RWPE2 (cell line): ENCODE measurements at places on chromosomes 7 and 10.

- H3K4me1 ChIP-seq, result peaks cover 18% of the 10 kb centered on the region
- DNase-seq, result no peak
- no peak overlapping the region for H3K4me3 ChIP-seq
- no peaks in the 10 kb centered on the region for H3K27me3 ChIP-seq
- H3K36me3 ChIP-seq, result peaks cover 23% of the 10 kb centered on the region
- no peak overlapping the region for H3K27ac ChIP-seq
Measured at GRCh38 chr10:12193193-12193592, 2.5 kb downstream of the NUDT5 start.

- no peaks in the 10 kb centered on the region for H3K36me3 ChIP-seq
- DNase-seq, result no peak
- no peak overlapping the region for H3K27ac ChIP-seq
- no peaks in the 10 kb centered on the region for H3K27me3 ChIP-seq
- no peaks in the 10 kb centered on the region for H3K4me1 ChIP-seq
Measured at GRCh38 chr7:132154248-132154647, 422.0 kb downstream of the PLXNA4 start.

DNA sequence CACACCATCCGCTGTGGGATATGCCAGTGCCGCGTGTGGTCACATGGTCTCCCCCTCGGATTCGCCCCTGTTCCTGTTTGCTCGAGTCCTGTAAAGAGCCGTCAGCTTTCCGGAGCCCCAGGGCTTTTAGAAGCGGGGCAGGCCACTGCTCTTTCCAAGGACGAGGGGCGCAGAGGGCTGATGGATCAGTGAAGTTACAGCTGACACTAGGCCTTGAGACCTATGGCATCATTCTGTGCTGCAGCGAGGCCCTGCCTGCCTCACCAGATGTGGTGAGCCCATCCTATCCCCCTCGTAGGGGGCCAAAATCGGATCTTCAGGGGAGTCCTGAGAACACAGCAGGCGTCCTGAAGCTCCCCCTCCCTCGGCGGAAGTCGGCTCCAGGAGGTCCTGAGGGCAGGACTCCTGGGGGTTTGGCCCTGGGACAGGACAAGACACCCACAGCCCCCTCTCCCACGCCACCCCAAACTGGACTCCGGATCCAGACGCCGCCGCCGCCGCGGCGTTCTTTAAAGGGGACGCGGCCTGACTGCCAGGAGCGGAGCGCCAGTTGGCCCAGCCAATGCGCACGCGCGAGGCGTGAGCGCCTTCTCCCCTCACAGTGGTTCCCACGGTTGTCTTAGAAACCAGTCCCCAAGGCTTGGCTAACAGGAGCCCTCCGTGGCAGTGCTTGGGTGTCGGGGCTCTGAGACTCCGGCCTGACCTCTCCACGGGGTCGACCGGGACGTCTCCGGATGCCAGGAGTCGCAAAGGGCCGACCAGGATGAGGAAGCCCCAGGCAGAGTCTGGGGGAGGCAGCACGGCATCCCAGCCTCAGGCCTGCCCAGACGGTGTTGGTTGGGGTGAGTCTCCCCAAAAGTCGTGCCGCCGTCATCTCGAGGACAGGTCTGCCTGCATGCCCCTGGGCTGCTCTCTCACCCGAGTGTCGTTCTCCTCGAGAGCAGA lies 371.7 kb downstream of the ZNF716 start:
- H3K4me3 ChIP-seq, result no peak overlapping the region
- no peaks in the 10 kb centered on the region for H3K36me3 ChIP-seq
- DNase-seq, result no peak
- no peak overlapping the region for H3K27ac ChIP-seq
- H3K4me1 ChIP-seq, result no peaks in the 10 kb centered on the region
- H3K27me3 ChIP-seq, result no peaks in the 10 kb centered on the region

DNA sequence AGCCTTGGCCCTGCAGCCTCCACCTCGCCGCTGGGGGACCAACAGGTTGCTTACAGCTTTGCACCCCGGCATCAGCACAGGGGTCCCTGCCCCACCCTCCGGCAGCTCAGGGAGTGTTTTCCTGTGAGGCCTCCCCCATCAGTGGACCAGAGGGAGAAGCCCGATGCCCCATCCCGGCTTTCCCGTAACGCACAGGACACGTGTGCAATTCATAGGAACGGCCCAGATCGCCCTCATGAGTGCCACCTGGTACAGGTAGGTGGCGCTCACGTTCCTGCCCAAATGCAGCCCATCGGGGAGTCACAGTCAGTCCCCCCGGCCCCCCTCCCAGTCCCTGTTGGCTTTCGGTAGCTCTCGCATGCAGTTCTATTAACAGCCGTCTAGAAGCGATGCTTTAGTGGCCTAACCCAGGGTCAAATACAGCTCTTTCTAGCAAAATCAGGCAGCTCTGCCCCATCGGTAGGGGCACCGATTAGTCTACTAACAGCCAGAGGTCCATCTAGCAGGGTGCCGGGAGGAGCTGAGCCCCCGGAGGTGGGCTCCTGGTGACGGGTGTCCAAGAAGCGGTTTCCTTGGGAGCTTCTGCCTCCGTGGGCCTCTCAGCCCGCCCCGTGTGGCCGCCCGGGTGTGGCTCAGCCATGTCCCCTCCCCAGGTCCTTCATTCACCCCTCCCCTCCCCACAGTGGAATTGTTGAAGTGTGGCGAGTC lies 48.4 kb upstream of the GTF2IRD1 start:
- H3K36me3 ChIP-seq, result peaks cover 6% of the 10 kb centered on the region
- H3K27ac ChIP-seq, result no peak overlapping the region
- no peaks in the 10 kb centered on the region for H3K4me1 ChIP-seq

DNA sequence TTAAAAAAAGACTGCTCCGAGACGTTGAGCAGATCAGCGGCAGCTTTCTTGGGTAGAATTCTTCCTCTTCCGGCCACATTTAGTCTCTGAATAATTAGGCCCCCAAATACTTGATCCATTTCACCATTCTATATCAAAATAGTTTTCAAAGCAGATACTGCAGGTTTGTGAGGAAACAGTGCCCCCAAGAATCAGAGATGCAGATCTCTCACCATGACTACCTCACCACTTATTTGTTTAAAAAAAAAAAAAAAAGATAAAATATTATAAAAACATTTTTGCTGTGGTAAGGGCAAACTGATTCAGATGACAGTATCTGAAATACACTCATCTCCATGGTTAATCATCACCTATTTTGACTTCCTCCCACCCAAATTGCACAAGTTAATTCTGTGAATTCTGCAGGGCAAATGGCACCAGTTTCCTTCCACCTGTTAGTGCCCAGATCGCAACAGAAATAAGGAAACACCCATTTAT lies 210.4 kb downstream of the FAM107B start:
- peaks cover 11% of the 10 kb centered on the region for H3K4me1 ChIP-seq
- no peak overlapping the region for H3K27ac ChIP-seq
- H3K36me3 ChIP-seq, result no peaks in the 10 kb centered on the region
- no peak for DNase-seq

DNA sequence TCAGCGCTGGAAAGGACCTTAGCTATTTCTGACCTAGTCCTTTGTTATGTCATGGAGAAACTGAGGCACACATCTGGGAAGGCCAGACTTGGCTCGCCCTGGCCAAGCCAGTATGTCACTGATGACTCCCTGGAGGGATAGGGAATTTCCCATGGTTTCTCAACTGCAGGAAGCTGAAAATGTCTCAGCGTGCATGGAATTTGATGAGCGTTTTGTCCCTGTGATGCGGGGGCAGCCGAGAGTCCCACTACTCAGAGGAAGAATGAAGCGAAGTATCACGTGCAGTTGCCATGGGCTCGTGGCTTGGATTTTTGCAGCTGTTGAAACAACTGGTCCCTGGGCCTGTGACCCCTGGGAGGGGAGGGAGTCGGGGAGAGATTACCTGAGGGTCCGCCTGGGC lies 44.8 kb downstream of the CLIP2 start:
- DNase-seq, result no peak
- H3K27ac ChIP-seq, result no peak overlapping the region
- no peaks in the 10 kb centered on the region for H3K4me1 ChIP-seq
- H3K27me3 ChIP-seq, result no peaks in the 10 kb centered on the region
- H3K4me3 ChIP-seq, result no peak overlapping the region
- H3K36me3 ChIP-seq, result no peaks in the 10 kb centered on the region

GRCh38 chr7:46292741-46293140 lies 371.7 kb upstream of the IGFBP3 start:
- H3K36me3 ChIP-seq, result no peaks in the 10 kb centered on the region
- peaks cover 22% of the 10 kb centered on the region for H3K4me1 ChIP-seq
- H3K4me3 ChIP-seq, result no peak overlapping the region
- peak overlapping the region; percentile 85 for H3K27ac ChIP-seq

DNA sequence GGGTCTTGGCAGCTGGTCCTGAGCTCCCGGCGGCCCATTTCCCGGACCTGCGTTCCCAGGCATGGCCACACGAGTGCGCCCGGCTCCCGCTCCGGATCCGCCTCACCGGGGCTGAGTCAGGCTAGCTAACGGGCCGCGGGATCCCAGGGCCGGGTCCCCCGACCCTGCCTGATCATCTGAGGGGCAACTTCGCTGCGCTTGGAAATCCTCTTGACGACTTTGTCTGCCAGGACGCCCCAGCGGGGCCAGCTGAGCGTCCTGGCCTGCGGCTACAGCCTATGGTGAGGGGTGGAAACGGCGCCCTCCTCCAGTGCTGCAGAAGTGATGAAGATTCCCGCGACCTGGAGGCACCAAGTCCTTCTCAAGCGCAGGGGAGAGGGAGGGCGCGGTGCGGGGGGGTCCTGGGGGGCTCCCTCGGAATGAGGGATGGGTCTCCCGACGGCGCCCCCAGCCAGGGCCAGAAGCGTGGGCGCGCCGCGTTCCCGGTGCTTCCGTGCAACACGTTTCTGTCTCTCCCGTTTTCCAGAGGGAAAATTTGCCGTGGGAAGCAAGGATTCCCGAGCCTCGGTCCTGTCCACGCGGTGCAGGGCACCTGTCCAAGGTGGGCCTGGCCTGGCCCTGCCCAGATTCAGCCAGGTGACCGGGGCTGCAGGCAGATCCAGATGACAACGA lies 212.4 kb downstream of the CCSER2 start:
- H3K4me3 ChIP-seq, result no peak overlapping the region
- no peak for DNase-seq
- no peaks in the 10 kb centered on the region for H3K36me3 ChIP-seq

- H3K27ac ChIP-seq, result no peak overlapping the region
- no peaks in the 10 kb centered on the region for H3K27me3 ChIP-seq
- no peak overlapping the region for H3K4me3 ChIP-seq
- H3K36me3 ChIP-seq, result no peaks in the 10 kb centered on the region
- DNase-seq, result no peak
- no peaks in the 10 kb centered on the region for H3K4me1 ChIP-seq
Measured at GRCh38 chr10:113991091-113991860, 52.4 kb upstream of the ADRB1 start.

GRCh38 chr7:70788276-70788675 lies 343.7 kb upstream of the GALNT17 start:
- H3K36me3 ChIP-seq, result no peaks in the 10 kb centered on the region
- H3K27ac ChIP-seq, result no peak overlapping the region
- no peaks in the 10 kb centered on the region for H3K27me3 ChIP-seq
- no peak for DNase-seq

DNA sequence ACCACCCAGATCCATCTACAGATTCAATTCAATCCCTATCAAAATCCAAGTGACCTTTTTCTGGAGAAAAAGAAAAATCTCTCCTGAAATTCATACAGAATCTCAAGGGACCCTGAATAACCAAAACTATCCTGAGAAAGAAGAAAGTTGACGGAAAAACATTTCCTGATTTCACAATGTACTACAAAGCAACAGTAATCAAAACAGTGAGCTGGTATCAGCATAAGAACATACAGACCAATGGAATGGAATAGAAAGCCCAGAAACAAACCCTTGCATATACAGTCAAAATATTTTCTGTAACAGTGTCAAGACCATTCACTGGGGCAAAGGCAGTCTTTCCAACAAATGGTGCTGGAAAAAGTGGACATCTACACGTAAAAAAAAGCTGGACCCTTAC lies 89.9 kb downstream of the JMJD1C start:
- H3K27me3 ChIP-seq, result no peaks in the 10 kb centered on the region
- H3K4me1 ChIP-seq, result peaks cover 22% of the 10 kb centered on the region
- peak overlapping the region; percentile 77 for H3K27ac ChIP-seq
- DNase-seq, result no peak
- peaks cover 12% of the 10 kb centered on the region; the same call in 1 of the 2 replicates for H3K36me3 ChIP-seq

DNA sequence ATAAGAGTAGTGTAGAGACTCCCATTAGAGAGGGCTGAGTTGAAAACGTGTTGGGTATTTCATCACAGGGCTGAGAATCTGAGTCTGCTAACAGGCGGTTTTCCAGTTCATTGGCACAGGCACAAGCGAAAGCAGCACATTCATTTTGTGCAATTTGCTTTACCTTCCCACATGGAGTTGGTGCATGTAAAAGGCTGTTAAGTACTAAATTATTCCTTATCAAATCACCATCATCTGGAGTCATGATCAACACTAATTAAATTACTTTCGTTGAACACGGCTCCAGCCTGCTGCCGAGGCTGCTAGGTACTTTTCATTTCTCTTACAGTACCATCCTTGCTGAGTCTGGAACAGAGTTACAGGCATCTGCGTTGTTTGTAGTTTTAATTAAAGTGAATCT lies 43.8 kb downstream of the ETV1 start:
- no peaks in the 10 kb centered on the region for H3K36me3 ChIP-seq
- no peak for DNase-seq
- H3K4me1 ChIP-seq, result no peaks in the 10 kb centered on the region
- no peaks in the 10 kb centered on the region for H3K27me3 ChIP-seq

GRCh38 chr7:129076886-129077285 lies 22.0 kb upstream of the TNPO3 start:
- no peak for DNase-seq
- no peaks in the 10 kb centered on the region for H3K36me3 ChIP-seq

DNA sequence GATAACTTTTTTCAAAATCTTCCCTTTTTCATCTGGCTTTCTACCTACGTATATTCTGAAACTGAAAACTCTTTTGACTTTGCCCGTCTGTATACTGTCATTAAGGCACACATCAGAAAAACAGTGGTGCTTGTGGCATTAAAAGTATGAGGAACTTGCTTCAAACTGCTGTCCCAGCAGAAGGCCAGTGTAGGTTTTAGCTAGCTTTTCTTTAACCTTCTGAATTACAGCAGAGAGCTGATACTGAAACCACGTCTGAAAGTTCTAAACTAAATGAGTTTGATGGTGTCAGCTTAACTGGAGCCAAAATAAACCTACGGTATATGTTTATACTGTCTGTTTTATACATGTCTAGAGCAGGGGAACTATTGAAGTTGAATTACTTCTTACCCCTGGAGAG lies 283.4 kb downstream of the TFEC start:
- H3K36me3 ChIP-seq, result no peaks in the 10 kb centered on the region
- no peak overlapping the region for H3K4me3 ChIP-seq
- DNase-seq, result no peak

GRCh38 chr10:30431435-30431911 lies 2.5 kb upstream of the MAP3K8 start:
- H3K4me3 ChIP-seq, result no peak overlapping the region
- H3K27ac ChIP-seq, result peak overlapping the region; percentile 29
- no peaks in the 10 kb centered on the region for H3K36me3 ChIP-seq
- peaks cover 24% of the 10 kb centered on the region for H3K4me1 ChIP-seq

DNA sequence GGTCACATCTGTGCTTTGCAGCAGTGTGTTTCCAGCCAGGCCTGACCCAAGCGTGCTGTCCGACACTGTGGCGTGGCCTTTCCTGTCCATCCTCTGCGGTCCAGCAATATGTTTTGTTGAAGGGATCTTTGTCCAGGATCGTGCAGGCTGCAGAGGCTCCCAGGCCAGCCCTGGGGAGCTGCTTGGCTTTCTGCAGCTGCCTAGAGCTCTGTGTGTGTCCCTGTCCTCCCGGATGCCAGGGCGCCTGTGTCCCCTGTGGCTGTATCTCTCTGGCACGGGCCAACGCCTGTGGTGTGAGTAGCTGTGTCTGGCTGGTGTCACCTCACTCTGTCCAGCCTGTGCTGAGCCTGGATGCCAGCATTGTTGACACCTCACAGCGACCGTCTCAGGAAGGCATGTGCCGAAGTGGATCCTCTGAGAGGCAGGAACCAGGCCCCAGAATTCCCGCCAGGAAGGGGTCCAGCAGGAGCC lies 94.5 kb downstream of the INPP5A start:
- DNase-seq, result peak; percentile 49
- no peaks in the 10 kb centered on the region for H3K4me1 ChIP-seq
- no peaks in the 10 kb centered on the region for H3K27me3 ChIP-seq
- no peak overlapping the region for H3K27ac ChIP-seq

- H3K4me3 ChIP-seq, result no peak overlapping the region
- no peaks in the 10 kb centered on the region for H3K36me3 ChIP-seq
Measured at GRCh38 chr7:83691095-83691494, 42.2 kb upstream of the SEMA3E start.
